ENCODE measurements at places on chromosomes 2 and 18. TPM values are rescaled to one million over a fixed set of nuclear protein-coding genes. Genes with fewer than 3 reads are reported as not detected.

GRCh38 chr18:51668607-51669006 lies 471.1 kb upstream of the MEX3C start:
- DNase-seq: peak; percentile 74

DNA sequence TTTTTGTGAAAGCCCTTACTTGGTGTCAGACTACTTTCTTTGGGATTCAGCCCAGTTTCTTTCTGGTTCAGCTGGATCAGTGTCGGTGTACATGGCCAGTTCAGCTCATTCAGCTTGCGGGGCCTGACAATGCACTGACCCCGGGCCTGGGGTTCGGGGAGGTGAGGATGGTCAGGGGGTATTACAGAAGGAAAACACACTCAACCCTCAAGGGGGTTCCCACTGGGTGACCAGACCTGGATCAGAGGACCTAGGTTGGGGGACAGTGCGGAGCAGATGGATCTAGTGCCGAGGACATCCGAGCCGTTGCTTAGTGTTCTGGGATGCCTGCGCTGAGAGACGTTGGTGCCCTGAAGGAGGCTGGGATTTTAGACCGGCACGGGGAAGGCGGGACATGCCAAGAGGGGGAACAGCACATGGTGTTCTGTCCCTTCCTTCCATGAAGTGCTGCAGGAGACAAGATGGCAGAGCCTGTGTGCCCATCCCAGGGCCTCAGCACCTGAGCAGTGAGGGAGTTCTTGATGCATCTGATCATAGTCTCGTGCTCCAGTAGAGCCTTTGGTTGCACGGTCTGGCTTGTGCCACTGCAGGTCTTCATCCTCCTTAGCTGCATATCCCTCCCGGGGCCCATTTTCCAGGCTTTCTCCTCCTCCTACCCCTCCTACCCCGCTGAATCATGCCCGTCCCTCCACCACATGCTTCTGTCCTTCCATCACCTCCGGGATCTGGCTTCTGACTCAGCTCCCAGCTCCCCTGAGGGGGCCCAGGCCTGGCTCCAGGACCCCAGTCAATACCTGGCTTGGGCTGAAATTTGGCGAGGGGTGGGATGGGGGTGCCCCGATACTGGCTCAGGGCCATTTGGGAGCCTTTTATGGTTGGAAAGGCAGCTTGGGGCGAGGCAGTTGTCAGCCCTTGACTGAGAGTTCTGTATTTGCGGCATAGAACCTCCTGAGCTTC lies 18.0 kb downstream of the SPEG start:
- DNase-seq: no peak

- no peak for DNase-seq
Measured at GRCh38 chr2:164538240-164538866, 82.9 kb downstream of the GRB14 start.

NDUFV2 gene
- 142 TPM for polyA plus RNA-seq

DNA sequence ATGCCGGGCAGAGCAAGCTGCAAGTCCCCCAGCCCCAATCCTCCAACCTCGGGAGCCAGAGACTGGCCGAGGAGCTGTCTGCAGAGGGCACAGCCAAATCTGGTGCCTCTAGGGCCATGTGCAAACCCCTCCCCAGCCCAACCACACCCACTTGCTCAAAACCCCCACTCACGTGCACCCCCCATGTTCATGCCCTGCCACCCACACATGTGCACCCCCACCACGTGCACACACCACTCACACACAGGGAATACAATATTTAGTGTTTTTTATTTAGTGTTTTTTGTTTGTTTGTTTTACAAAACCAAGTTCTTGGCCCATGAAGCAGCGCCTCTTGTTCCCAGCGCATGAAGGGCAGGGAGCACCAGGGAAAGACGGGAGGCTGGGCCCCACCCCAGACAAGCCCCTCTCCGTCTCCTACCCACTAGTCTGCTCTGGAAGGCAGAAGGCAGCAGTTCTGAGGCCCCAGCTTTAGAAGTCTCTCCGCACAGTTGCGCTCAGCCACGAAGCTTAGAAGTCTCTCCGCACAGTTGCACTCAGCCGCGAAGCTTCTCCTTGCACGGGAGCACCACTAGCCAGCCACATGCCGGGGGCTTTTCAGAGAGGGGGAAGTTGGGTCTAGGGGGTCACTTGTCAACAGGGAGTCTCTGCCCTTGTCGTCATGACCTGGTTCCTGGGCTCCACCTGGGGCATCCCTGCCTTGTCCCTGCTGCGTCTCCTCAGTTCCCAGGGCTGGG lies 276.1 kb upstream of the HDAC4 start:
- DNase-seq: no peak

GRCh38 chr2:101125808-101126207 lies 25.4 kb downstream of the TBC1D8 start:
- DNase-seq: no peak

DNA sequence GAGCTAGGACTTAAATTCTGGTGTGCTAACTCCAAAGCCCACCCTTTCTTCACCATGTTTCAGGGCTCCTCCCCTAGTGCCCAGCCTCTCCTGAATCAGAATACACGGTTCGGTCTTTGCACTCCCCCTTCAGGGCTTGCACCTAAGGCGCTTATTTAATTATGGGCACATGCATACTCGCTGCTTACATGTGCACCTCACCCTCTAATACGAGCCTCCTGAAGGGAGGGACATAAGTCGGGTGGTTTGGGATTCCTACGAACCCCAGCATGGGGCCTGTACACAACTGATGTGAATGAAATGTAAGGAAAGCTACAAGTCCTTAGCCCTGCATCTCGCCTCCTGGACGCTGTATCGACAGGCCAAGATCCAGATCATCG lies 435 bp downstream of the IFT172 start:
- no peak for DNase-seq

DNA sequence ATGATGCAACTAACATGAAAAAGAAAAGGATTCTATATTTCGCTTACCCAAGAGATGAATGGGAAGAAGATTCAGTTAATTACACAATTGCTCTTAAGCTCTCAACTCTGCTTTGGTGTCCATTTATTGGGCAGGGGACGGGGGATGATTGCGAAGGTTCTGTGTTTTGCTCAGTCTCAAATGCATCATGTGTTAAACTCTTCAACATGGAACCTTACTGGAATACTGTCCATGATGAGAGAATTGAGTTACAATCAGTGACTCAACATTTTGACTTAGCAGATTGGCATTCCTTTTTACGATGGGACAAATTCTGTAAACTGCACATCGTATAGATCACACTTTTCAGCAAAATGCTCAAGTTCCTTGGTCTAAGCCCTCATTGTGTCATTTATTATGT lies 135.6 kb downstream of the RBMS1 start:
- no peak for DNase-seq

GRCh38 chr2:197079832-197080555 lies 153.5 kb upstream of the PGAP1 start:
- no peak for DNase-seq

GRCh38 chr2:16129716-16130540 lies 189.6 kb downstream of the MYCN start:
- no peak for DNase-seq

- DNase-seq: no peak
Measured at GRCh38 chr2:152405206-152406118, 70.5 kb downstream of the FMNL2 start.

DNA sequence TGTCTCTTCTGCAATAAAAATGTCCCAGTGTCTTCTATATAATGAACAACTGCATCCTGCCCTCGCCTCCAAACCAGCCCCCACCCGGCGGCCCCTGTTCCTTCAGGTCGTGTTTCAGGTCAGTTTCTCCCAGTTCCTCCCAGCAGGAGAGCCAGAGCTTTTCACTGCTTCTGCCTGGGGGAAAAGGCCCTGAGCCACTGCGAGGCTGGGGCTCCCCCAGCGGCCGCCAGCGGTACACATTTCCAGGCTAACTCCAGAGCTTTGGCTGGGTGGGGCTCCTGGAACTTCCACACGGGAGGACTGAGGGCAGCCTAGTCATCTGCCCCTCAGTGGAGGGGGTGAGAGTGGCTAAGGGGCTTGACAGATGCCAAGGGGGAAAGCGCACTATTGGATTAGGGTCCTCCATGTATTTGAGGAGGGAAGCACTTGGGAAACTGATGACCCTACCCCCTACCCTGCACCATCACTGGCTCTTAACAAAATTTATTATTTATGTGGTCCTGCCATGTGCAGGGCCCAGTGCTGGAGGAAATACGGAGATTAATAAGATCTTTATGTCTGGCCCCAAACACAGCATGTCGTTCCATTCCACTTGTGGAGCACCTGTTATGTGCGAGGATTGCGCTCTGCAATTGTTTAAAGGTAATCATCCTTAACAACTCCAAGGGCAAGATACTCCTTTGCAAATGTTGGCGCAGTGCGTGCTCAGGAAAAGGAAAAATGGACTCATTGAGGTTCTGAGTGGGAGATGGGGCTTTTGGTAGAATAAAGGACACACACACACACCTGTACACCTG lies 17.3 kb upstream of the CYS1 start:
- no peak for DNase-seq

- DNase-seq: no peak
Measured at GRCh38 chr2:222950638-222951285, 89.9 kb downstream of the ACSL3 start.

- no peak for DNase-seq
Measured at GRCh38 chr18:63297687-63298399, 21.7 kb downstream of the BCL2 start.

- peak; percentile 42 for DNase-seq
Measured at GRCh38 chr2:105409717-105410116, 10.9 kb upstream of the FHL2 start.

GRCh38 chr2:212213191-212213590 lies 325.4 kb downstream of the ERBB4 start:
- DNase-seq: no peak

LIMS2 gene
- polyA plus RNA-seq: 135 TPM

DNA sequence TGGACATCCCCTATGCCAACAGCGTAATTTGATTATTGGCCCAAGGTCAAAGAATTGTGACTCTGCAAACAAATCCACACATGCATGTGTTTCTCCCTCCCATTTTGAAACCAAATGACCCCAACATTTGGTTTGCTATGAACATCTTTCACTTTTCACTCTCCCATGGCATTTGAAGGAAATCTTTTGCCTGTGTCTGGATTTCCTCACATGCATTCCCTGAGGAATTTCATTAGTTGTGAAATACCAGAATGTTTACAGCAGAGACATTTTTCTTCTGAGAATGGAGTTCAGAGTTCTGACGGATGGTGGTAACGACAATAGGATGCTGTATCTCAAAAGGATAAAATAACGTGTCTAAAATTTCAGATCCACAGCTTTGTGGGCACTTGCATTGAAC lies 60.3 kb upstream of the LMAN1 start:
- no peak for DNase-seq

- no peak for DNase-seq
Measured at GRCh38 chr2:170763232-170763631, 6.9 kb upstream of the ERICH2 start.

GRCh38 chr2:188986839-188987238 lies 12.7 kb downstream of the COL3A1 start:
- no peak for DNase-seq

DNA sequence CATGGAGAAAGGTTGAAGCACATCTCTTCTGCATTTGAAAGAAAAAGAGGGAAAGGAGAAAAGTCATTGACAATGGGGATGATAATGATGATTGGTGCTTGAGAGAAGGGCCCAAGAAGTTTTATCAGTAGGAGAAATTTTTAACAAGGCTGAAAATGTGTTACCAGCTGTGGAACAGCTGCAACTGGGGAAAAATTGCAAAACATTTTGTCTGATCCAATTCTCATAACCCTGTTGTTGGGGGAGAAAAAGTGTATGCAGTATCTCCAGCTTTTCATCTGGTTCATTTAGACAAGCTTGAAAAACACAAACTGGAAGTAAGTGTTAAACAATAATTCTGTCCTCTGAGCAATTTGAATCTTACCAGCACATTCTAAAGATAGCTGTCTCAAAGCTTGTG lies 92.7 kb downstream of the CSRNP3 start:
- no peak for DNase-seq

DNA sequence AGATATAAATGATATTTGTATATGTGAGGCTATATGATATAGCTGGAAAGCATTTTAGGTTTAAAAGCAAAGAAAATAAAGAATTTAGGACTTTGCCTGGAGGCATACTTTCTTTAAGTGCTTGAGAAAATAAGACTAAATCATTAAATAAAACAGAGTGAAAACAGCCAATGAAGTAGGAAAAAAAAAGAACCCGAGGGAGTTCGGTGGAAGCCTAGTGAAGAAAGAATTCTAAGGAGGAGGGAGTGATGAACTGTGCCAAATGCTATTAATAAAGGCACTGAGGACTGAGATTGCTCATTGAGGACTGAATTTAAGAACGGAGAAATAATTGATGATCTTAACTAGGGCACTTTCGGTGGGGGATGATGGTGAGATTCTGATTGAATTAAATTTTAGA lies 573.5 kb downstream of the DSC3 start:
- DNase-seq: no peak

DNA sequence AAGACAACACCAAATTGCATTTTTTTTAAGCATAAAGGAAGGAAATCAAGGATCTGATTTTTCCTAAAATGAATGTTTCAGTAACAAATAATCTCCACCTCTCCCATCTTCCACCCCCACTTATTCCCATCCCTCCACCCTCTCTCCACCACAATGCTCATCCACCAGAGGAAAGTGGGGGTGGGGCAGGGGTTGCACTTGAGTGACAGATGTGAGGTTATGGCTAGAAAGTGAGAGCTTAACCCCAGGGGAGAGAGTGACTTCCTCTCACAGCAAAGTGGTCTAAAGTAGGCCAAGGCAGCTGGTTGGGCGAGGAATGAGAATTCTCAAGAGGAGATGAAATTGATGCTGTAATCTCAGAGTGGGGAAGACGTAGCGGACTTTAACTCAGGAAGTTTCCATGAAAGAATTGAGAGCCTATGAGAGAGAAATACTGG lies 104.7 kb downstream of the HNRNPLL start:
- DNase-seq: no peak

DNA sequence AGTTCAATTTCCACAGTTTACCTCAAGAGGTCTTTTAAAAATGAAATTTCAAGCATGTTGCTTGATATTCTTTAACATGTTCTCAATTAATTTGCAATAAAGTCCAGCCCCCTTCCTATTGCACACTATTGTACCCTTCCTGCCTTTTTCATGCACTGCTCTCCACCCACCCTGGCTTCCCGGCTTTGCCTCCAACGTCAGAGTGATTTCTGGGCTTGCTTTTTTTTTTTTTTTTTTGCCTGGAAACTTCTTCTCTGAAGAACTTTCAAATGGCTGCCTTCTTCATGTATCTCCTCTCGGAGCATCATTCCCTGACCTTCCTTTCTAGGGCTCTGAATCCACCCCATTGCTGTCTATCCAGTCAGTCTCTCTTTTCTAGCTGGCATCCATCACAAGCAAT lies 24.4 kb upstream of the CYP1B1 start:
- no peak for DNase-seq

DNA sequence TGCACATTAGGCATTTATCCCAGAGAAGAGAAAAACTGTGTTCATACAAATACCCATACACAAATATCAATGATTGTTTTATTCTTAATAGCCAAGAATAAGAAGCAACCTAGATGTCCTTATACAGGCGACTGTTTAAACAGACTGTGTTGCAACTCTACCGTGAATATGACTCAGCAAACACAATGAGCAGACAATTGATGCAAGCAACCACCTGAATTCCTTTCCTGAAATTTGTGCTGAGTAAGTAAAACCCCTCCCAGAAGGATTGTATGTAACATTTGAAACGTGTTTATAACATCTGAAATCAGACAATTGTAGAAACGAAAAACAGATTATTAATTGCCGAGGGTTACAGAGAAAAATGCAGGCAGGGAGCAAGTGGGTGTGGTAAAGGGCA lies 621.9 kb upstream of the SOX11 start:
- DNase-seq: no peak

Measured in spinal cord (tissue), 10 donors.